ENCODE measurements at places on chromosomes 7 and 10.

- no peak for DNase-seq
These were observed 33.9 kb downstream of the EBLN1 start for GRCh38 chr10:22183771-22184461.

- DNase-seq, result no peak
These were observed 521.4 kb upstream of the SEMA3D start for GRCh38 chr7:85708221-85708620.

DNA sequence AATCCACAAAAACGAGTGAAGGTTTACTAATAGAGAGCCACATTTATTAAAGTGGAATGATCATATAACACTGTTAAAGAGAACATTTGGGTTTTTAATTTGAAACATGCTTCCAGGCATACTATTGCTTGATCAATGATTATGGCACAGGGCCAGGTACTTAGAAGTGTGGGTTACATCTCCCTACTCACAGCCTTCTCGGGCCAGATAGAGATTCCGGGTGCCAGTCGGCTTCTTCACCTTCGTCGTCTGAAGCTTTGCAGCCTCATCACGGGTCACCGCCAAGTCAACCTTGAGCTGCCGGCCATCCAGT is 19.4 kb downstream of the RBM28 start:
- DNase-seq, result no peak

DNA sequence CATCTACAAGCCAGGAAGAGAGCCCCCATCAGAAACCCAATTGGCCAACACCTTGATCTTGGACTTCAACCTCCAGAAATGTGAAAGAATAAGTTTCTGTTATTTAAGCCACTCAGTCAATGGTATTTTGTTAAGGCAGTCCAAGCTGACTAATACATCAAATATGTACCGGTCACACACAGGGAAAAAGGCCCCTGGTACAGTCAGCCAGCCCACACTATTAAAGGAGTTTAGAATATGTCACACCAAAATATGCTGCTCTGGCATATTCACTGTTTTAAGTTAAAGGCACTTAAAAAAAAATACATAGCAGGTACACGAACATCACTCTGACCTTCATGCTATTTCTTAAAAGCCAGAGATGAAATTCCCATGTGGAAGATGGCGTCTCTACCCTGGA is 15.2 kb upstream of the CDCA7L start:
- no peak for DNase-seq

DNA sequence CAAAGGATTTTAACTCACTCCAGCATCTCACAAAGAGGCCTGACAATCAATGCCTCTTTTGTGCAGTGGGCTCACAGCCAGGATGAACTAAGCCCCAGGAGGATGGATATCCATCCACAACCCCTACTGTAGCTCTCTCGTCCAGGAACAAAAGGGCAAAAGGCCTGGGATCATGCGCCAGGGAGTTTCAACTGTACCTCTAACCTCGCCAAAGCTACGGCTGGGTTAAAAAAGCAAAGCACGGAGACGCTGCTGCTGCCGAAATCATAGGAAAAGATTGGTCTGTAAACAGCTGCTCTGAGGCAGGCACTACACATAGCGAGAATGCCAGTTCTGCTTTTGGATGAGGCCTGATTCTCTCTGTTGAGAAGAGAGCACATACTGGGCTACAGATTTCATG is 32.1 kb downstream of the VSTM4 start:
- DNase-seq, result no peak

Measured in CD4-positive, alpha-beta T cell treated with Interleukin-10 for 1 hour (primary cell).